OCI-M1 (cell line): ENCODE measurements at places on chromosomes 7 and 10.
A peak's percentile ranks its signal among the peaks of the same experiment; 100 is the strongest.

DNA sequence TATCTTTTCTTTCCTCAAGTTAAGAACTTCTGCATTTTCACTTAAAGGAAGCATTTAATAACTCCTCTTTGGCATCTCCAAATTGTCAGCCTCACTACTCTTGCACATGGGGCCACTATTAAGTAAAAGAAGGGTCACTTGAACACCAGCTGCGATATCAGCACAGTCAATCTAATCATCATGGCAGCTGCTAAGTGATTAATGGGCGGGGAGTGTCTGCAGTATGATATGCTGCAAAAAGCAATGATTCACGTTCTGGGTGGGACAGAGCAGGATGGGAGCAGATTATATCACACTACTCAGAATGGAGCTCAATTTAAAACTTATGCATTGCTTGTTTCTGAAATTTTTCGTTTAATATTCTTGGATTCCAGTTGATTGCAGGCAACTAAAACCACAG, 447.4 kb upstream of the PFKP start:
- no peak for DNase-seq

DNA sequence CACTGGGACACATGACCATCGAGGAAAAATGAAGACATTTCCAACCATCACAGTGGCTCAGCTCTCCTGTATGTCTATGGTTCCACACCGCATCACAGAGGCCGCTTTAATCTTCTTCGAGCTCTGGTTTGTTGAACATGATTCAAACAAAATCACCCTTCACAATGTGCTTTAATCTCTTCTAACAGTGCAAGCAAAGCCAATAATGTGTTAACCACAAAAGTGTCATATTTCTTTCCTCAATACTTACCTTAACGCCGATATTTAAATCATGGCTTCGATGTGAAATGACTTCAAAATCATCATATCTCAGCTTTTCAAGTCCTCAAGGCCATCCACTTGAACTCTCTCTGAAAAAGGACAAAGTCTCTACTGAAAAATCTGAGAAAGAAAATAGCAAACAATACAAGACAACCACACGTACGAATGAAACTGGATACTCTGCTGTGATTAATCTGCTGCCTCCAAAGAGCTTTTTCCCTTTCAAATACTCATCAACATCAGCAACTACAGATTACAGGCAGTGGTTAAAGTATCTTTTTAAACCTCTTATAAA, 23.0 kb upstream of the SVIL start:
- DNase-seq: no peak

- no peak for DNase-seq
Measured at GRCh38 chr10:124226271-124227054, 133.1 kb upstream of the CHST15 start.

DNA sequence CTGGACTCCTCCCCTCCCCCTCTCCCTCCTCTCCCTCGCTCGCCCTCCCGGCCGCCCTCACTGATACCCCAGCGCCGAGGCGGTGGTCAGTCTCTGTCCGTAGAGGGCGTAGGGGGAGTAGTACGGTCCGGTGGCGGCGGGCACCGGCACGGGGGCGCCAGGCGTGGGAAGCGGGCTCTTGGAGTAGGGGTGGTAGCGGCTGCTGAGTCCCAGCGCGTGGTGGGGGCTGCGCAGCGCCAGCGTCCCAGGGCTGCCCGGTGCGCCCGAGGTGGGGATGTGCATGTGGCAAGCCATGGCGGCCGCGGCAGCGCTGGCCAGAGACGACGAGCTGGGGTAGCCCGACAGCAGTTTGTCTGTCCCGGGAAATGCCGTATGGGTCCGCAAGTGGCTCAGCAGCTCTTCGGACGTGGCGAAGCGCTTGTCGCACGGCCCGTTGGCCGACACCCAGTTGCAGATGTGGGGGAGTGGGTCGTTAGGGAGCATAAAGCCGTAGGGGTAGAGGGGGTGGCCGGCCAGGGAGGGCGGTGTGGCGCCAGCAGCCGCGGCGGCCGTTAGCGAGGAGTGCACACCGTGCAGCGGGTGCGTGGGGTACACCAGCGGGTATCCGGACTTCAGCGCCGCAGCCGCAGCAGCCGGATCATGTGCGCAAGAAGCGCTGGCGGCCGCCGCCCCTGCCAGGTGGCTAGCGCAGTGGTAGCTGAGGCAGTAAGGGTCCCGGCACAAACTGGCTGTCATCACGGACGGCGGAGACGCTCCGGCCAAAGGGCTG, 2.7 kb downstream of the ZNF503 start:
- DNase-seq: no peak

GRCh38 chr10:1631282-1631681, 106.0 kb downstream of the ADARB2 start:
- no peak for DNase-seq

DNA sequence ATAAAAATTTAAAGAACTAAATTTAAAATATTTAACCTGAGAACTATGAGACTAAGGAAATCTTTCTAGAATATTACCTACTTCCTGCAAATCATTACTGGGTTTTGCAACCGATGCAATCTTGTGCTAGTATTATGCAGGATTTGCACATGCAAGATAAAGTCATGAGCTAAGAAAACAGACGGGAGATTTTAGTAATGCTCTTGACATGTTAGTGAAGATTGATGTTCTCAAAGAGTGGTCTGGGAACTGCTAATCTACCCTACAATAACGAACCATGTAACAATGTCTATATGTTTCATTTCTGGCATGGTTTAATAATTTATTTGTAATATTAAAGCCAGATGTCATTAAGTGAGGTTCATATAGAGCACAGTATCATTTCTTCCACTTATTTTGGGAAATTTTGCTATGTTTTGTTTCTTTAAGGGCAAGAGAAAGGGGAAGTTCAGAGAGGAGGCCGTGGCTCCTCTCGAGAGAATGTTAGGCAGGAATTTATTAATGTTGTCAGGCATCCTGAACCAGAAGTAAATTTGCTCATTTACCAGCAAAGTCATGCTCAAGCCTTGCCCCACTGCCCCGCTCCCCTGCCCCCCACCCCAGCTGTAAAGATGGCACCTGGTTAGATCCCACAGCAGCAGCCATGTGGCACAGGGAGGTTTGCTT, 22.8 kb downstream of the LRRC17 start:
- peak; percentile 39 for DNase-seq

- DNase-seq: no peak
Measured at GRCh38 chr10:92395271-92395670, 104.3 kb downstream of the MARCHF5 start.

GRCh38 chr7:958221-959200, 4.0 kb upstream of the ADAP1 start:
- DNase-seq: no peak

DNA sequence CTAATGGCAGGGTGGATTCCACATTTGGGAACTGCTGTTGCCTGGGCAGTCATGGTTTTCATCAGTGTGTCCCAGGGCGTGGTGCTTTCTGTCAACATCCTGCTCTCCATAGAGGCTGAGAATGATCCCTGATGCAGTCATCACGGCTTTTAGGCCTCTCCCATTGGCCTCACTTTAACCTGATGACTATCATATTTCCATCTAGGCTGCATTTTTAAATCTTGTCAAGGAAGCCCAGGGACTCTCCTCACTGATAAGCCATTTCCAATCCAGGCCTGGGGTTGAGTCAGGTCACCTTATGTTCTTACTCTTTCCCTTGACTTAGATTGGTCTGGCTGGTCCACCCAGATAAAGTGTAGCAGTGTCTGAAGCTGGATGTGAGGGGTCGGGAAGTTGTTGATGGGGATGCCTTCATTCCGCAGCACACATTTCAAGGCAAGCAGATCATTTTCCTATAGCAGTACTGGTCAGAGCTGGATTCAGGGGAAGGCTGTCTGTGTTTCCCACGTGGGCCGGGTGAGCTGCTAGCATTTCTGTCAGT, 177.0 kb downstream of the AUTS2 start:
- no peak for DNase-seq

DNA sequence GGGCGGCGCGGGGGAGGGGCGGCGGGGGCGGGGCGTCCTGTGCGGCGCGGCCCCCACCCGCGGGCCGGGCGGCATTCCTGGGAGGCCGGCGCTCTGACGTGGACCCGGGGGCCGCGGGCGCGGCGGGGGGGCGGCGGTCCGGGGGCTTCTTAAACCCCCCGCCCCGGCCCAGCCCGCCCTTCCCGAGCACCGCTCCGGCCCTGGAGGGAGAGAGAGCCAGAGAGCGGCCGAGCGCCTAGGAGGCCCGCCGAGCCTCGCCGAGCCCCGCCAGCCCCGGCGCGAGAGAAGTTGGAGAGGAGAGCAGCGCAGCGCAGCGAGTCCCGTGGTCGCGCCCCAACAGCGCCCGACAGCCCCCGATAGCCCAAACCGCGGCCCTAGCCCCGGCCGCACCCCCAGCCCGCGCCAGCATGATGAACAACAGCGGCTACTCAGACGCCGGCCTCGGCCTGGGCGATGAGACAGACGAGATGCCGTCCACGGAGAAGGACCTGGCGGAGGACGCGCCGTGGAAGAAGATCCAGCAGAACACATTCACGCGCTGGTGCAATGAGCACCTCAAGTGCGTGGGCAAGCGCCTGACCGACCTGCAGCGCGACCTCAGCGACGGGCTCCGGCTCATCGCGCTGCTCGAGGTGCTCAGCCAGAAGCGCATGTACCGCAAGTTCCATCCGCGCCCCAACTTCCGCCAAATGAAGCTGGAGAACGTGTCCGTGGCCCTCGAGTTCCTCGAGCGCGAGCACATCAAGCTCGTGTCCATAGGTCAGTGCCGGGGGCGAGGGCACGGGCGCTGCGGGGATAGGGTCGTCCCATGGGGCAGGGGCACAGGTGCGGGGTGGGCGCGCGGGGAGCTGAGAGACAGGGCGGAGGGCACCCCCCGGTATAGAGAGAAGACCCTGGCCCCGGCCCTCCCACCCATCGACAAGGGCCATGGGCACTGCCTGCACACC, at the start of gene FLNC:
TSS of gene FLNC (plus strand) at position 176 of the 947 bp plus-strand sequence. CDS start at position 408, 232 bp downstream.
- DNase-seq: no peak

DNA sequence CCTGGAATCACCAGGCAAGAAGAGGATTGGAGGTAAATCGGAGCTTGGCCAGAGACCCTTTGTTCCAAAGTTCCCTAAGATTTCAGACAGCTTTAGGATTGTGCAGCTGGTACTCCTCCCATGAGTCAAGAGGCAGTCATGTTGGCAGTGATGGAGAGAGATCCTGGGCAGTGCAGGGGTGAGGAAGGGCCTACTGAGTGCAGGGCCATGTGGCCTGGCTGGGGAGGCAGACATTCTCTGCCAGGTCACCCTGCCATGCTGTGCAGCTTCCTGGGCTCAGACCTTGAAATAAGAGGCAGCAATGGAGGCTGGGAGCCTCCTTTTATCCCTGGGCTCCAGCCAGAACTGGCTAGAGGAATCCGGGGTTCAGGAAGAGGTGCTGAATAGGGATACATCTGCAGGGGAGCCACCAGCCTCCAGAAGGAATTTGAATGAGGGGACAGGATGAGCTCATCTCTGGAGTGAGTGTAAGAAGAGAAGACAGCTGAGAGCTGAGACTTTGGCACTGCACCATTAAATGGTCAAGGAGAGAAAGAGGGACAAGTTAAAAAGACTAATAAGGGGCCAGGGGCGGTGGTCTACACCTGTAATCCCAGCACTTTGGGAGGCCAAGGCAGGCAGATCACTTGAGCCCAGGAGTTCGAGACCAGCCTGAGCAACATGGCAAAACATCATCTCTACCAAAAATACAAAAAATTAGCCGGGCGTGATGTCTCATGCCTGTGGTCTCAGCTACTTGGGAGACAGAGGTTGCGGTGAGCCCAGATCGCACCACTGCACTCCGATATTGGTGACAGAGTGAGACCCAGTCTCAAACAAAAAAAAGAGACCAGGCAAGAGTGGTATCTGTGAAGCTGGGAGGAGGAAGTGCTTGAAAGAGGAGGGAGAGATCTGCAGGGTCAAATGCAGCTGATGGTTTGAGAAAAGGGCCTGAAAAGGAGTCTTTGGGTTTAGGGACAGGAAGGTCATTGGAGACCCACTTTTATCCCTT, 12.0 kb downstream of the SFTPD start:
- DNase-seq: no peak

DNA sequence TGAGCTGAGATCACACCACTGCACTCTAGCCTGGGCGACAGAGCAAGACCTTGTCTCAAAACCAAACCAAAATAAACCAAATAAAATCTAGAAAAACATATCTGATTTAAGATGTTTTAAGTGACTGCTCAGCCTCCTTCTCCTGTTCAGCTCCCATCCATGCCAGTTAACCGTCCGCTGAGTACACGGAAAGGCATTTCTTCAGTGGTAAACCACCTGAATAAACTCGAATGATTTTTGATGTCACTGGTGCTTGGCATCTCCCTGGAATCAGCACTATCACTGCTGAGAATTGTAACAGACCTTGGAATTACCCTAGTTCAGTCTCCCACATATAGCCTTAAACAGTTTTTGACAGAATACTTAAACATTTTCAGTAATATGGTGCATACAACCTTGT, 24.1 kb upstream of the NRCAM start:
- DNase-seq: no peak

DNA sequence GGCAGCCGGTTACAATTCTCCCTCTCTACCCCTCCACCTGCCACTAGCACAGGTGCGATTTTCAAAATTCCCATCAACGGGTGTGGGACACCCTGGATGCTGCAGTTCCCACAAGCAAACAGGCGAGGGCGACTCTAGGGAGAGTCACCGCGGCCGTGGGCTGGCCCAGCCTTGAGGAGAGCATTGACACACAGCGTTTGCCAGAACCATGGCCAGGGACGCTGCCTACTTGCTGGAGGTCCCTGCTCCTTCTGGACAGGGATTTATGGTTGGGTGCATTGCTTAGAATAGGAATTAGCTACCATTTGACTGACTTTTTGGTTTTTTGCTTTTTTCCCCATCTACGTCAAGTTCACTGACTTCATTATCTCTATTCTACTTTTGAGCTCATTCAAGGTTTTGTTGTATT, 19.0 kb upstream of the CLDN4 start:
- peak; percentile 75 for DNase-seq

DNA sequence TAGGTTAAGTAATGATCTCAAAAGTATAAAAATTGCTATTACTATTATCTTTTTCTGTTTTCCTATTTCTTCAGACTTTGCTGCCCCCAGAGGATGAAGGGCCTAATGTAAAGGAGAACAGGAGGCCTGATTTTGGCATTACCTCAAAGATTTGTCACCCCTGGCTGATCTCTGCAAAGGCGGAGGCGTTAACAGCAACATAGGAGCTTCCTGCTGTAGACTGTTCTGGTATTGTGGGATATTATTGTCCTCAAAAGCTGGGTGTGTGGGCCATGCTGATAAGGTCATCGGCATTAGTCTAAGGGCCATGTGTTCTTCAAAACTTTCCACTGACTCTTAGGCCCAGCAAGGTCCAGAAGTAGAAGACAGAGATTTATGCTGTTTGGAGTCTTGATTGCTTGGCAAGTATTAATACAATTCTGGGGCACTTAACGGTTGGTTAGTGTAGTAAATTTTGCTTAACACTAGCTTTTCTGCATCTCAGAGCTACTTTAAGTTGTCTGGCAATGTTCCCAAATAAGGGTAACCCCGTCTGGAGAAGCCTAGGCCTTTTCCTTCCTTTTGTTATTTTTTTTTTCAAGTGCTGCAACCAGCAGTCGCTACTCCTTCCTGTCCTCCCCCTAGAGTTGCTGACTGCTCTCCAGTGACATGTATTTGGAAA, 14.0 kb upstream of the ENTPD1 start:
- DNase-seq: peak; percentile 95

DNA sequence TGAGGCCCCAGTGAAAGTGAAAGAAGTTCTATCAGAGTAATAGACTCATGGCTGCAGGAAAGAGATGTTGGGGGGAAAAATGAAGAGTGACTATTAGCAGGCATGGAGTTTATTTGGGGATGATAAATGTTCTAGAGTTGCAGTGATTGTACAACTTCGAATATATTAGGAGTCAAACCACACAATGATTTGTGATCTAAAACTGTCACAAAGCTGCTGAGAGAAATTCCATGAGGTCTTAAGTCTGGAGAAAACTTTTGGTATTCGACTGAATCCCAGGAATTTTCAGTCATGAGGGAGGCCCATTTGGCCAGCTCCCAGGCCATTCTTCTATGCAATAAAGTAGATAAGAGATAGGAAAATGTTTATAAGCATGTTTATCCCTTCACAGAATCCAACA, 55.9 kb upstream of the UNC5B start:
- DNase-seq: no peak

- DNase-seq: no peak
Measured at GRCh38 chr10:26780793-26781601, 79.8 kb downstream of the ABI1 start.
